HS-27A (cell line): ENCODE measurements at places on chromosomes 13 and 19.

GRCh38 chr13:109750221-109750775, 36.1 kb downstream of the IRS2 start:
- DNase-seq, result no peak

- DNase-seq, result no peak
Observed at GRCh38 chr19:54430306-54431254, 15.3 kb downstream of the TTYH1 start.

DNA sequence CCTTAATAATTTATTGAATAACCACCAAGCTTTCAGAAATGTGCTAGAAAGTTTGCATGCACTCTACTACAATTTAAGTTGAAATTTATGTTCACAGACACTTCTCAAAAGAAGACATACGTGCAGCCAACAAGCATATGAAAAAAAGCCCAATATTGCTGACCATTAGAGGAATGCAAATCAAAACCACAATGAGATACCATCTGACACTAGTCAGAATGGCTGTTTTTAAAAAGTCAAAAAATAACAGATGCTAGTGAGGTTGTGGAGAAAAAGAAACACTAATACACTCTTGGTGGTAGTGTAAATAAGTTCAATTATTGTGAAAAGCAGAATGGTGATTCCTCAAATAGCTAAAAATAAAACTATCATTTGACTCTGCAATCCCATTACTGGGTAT, 308.8 kb upstream of the PCDH9 start:
- DNase-seq, result no peak

DNA sequence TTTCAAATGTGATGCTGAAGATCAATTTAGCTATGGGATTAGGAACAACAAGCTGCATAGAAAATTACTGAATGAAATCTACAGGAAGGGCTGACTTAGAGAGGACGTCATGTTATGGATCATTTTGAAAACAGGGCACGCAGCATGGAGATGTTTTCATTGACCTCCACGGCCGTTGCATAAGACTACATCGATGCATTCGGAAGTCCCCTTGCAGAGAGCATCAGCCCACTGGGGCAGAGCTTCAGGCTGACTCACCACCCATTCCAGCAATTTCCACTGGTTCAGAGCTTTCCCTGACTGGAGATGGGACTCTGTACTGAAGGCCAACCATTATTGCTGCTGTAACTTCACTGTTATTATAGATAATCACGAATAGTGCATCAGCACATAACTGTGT, 305.3 kb downstream of the IRS2 start:
- no peak for DNase-seq

DNA sequence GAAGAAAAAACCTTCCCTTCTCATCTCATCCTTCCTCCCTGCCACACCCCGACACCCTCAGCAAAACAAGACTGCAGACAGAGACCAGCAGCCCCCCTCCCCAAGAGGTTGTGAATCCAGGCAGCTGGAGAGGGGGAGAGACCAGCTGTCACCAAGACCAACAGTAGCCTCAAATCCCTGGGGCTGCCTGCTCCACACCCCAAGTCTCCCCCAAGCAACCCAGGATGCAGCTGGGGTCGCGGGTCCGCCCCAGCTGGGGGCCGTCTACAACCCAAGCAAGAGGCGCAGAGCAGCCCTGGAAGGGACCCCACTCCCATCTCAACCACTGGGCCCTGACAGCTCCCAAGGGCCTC, 7.1 kb downstream of the KLF16 start:
- no peak for DNase-seq
